ENCODE measurements at places on chromosomes 6 and 20. TPM values are rescaled to one million over a fixed set of nuclear protein-coding genes. Genes with fewer than 3 reads are reported as not detected.

The SLC17A3 gene
- polyA plus RNA-seq: not detected

The TOX2 gene
- 1.6 TPM for polyA plus RNA-seq

The EPPIN gene
- polyA plus RNA-seq: not detected

The PDE10A gene
- polyA plus RNA-seq: not detected

GRCh38 chr6:168598251-168599117 is 157.5 kb downstream of the SMOC2 start:
- DNase-seq: no peak

DNA sequence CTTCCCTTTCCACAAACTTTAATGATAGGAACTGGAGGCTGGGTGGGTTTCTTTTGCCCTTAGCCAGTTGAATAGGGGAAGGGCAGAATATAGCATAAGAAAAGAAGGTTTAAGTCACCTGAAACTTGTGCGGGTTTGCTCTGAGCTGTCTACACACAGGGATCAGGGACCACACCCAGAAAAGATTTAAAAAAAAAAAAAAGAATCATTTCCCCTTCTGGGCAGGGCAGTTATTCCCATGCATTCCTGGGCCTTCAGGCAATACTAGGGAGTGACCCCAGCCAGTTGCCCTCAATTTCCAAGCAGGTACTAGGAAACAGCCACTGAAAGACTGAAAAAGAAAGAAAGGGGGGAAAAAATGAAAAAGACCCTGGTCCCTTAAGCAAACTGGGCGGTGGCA is 39.6 kb upstream of the HDAC2 start:
- DNase-seq: no peak

DNA sequence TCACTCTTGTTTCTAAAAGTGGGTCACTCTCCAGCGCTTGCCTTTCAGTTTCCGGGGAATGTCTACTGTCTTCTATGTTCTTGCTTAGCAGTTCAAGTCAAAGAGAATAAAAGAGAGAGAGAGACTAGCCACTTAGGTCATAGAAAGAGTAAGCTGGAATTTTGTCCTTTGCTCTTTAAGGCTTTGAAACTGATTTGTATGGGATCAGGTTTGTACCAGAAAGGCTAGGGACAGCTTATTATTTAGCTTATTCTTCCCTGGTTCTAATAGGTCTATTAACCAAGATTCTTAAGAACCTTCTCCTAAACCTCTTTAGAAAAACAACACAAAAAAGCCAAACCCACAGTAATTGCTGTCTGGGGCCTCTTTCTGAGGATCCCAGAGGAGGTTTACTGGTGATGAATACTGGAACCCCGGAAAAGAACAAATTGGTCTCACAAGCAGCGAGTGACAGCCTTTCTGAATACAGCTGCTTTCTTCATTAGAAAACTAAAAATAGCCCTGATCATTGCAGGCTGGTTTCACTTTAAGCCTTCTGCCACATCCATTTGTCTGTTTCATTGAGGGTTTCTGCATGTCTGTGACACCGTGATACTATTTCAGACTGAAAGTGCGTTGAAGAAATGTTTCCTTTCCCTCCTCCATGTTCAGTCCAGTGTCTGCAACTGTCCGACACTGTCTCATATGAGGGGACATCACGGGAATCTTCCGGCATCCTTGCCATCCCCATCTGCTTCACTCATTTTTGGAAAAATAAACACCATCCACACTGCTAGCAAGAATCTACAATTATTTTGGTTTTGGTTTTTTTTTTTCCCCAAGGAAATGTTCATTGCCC is 75.1 kb upstream of the ATXN1 start:
- no peak for DNase-seq

DNA sequence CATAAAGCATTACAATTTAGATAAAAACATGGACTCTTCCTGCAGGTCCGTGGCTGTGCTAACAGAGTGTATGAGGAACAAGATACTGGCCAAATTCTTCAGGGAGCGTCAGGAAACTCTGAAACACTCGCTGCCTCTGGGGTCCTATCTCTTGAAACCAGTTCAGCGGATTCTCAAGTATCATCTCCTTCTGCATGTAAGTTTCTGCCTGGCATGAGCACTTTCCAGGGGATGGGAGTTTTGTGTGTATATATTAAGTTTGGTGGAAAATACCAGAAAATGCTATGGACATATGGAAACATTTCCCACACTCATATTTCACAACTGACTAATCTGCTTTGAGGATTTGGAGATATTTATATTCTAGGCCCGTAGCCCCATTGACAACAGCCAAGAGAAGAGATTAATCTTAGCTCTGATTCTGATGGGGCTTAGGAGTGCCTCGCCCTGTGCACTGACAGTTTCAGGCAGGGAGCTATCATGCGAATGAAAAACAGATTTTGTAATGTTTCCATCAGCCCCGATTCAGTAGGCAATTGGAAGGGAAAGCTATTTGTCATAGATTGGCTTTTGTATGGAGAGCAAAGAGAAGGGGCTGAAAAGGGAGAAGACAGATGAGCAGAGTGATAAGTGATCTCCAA is 64.7 kb upstream of the MTHFD1L start:
- DNase-seq: no peak

DNA sequence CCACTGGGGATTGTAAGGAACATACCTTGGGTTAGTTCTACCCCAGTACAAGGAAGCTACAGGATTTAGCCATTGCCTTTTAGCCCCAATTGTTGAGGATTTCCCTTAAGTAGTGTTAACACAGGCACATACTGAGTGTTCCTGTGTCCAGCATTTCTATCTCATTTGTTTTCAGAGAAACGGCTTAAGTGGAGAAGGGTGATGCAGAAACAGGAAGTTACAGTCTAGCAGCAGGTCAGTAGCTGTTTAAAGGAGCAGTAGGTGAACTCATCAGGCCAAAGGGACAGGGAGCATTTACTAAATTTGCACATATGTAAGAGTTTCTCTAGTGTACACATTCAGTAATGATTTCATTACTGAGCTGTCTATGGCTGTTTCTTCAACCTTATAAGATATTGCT is 644.2 kb upstream of the GJE1 start:
- DNase-seq: no peak

GRCh38 chr6:47179286-47179685 is 130.4 kb downstream of the TNFRSF21 start:
- DNase-seq: no peak

DNA sequence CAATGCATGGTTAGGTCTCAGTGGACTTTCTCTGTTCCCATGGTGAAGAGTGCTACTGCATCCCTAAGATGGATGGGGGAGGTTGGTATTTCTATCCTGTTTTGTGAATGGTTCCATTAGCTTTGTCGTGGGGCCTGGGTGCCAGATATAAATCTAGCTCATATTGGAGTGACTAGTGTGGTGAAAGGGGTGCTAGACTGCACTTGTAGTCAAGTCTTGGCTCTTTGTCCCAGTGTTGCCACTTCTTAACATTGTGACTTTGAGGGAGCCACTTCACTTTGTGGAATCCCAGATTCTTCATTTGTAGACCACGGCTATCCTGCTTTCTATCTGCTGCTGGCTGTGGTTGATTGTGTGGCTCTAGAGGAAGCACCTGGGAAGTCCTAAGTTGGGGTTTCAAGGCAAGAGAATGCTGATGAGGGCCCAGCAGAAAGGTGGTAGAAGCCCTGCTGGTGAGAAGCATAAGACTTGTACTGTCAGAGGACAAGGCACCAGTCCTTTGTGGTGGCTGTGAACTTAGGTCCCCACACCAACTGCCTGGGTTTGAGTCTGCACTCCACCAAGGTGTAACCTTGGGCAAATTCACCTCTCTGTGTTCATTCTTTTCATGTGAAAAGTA is 44.1 kb downstream of the VAPB start:
- DNase-seq: no peak

- DNase-seq: no peak
Measured at GRCh38 chr20:1888796-1889463, 6.3 kb upstream of the SIRPA start.

GRCh38 chr6:135163440-135163738 is 17.7 kb upstream of the MYB start:
- DNase-seq: peak; percentile 55

DNA sequence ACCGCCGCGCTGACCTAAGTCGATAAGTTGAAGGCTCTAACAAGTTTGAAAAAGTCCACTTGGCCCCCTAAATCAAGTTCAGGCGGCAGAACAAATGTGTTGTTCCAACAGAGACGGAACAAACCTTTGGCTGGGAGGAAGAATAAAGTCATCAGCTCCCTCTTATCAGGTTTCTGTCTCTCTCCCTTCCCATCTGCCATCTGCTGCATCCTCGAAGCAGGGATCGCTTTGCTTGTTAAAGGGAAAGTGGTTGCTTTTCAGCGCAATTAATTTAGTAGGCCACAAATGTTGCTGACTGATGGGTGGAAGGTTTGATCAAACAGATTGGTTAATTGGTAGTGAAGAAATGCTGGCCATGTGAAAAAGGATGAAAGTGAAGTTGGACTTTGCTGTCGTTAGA is 64.3 kb downstream of the CDH4 start:
- no peak for DNase-seq

GRCh38 chr6:19759117-19759880 is 77.9 kb upstream of the ID4 start:
- no peak for DNase-seq

DNA sequence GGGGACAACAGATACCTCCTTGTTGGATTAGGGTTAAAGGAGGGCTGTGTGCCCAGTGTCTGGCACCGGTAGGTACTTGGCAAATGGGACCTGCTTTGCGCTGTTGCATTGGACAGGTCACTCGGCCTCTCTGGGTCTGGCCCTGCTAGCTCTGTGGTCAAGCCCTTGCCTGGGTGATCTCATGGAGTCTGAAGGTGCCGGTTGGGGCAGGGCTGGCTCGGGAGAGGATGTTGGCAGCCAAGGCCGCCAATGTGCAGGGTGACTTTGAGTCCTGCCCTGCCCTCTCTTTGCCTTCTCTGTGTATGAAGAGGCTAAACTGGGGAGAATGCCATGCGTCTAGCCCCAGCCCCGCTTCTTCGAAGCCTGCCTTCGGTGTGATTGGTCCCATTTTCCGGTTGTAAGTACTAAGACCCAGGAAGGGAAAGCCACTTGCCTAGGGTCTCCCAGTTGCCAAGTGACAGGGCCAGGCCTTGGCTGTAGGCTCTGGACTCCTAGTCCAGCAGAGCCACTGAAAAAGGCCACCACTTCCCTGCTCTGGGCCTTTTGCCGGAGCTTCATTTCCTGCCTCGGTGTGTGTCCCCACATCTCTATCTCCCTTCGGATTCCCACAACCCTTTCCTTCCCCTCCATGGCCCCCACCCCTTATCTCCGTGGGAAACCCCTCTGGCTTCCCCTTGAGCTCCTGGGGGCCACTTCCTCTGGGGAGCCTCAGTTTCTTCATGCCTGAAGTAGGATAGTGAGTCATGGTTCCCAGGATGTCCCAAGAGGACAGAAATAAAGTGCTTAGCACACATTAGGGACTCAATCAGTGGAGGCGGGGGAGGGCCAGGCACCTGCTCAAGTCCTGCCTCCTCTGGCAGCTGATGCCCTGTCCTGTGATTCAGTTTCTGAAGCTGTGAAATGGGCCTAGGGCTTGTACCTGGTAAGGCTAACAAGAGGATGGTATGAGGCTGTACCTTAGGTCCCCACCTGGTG is 3.9 kb downstream of the SRC start:
- no peak for DNase-seq

GRCh38 chr6:98566126-98566525 is 268.2 kb upstream of the POU3F2 start:
- no peak for DNase-seq

- DNase-seq: no peak
Measured at GRCh38 chr6:150910561-150910960, 45.1 kb downstream of the MTHFD1L start.
